ENCODE measurements at places on chromosomes 2 and 18.
A peak's percentile ranks its signal among the peaks of the same experiment; 100 is the strongest.

DNA sequence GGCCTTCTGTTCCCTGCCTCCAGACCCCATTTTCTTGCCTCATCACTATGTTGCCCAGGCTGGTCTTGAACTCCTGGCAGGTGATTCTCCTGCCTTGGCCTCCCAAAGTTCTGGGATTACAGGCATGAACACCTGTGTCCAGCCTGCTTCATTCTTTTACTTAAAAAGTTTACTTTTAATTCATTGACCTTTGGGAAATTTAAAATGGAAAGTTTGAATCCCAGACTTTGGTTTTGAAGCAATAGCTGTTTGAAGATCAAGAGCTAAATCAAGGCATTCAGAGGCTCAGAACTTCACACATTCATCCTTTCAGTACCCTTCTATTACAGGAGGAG is 79.3 kb upstream of the SESTD1 start:
- DNase-seq, result no peak

- DNase-seq, result no peak
These were observed 136.3 kb downstream of the TMEM163 start for GRCh38 chr2:134582547-134582899.

- peak; percentile 72 for DNase-seq
These were observed 47.6 kb upstream of the GPC1 start for GRCh38 chr2:240387669-240388358.

GRCh38 chr18:67134911-67135310 is 381.6 kb downstream of the DSEL start:
- DNase-seq, result no peak

DNA sequence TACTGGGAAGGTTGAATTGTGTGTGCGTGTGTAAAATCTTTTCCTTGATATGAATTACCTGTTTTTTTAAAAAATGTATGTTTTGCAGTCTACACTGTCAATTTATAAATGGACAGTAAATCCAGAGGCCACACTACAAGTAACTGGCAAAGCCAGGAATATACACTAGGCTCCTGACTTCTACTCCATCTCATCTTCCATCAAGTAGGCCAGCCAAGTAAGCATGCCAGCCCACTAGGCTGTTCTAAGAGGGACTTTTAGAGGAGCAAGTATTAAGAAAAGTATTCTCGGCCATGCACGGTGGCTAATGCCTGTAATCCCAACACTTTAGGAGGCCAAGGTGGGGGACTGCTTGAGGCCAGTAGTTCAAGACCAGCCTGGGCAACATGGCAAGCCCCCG is 13.0 kb upstream of the METAP1D start:
- DNase-seq, result no peak

- peak; percentile 55 for DNase-seq
These were observed 65.7 kb upstream of the RTN4 start for GRCh38 chr2:55115761-55116597.

GRCh38 chr18:31789409-31789808 is 28.7 kb upstream of the SLC25A52 start:
- no peak for DNase-seq

DNA sequence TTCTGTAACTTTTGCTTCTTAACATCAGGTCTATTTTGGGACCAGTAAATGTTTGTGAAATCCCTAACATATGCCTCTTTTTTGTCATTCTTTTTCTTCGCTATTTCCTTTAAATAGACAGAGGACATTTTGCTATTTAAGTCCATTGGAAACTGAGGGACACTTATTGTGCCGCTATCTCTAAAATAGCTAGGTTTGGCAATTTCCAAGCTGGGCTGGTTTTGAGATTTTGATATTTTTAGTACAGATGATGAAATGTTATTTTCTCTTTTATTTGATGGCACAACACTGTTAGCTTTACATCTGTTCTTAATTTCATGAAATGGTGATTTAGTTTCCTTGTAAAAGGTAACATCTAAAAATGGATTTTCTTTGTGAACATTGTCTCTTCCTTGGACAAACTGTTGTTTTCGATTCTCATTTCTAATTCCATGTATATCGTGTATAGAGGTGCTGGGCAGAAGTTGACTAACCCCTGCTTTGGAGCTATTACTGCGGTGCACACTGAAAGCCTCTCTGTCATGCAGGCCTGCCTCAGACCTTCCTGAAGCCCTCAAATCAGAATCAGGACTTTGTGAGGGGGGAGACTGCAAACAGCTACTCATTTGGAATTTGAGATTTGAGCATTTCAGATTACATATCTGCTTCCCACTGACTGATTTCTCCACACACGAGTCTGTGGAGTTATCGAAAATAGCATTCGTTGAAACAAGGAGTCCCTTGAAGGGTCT is 594 bp downstream of the RAD51AP2 start:
- DNase-seq, result no peak

DNA sequence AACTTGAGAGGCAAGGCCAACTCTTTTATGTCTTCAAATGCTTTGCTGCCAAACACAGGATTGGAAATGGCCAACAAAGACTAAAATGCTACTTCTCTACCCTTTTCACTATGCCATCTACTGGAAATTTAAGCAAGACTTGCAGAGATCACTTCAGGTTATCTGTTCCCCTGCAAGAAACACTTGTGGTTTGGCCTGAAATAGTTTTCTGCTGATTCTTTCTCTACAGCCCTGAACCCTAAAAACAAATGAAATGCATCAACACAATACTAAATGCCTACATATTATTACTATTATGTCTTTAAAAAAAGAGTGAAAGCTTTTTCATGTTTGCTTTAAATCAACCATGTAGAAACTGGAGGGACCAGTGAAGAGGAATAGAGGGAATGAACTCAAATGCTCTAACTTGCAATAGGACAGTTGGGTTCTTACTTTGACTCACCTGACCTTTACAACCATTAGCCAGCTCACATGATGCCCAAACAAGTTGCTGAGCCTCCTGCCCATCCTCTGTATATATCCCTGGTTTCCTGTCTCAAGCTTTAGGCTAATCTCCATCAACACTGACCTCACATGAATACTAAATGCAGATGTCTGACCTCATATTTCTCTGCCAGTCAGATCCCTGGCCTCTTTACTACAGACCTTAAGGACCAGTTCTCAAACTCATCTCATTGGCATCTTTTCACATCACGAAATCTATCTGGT is 17.5 kb upstream of the ADAM17 start:
- peak; percentile 44 for DNase-seq

DNA sequence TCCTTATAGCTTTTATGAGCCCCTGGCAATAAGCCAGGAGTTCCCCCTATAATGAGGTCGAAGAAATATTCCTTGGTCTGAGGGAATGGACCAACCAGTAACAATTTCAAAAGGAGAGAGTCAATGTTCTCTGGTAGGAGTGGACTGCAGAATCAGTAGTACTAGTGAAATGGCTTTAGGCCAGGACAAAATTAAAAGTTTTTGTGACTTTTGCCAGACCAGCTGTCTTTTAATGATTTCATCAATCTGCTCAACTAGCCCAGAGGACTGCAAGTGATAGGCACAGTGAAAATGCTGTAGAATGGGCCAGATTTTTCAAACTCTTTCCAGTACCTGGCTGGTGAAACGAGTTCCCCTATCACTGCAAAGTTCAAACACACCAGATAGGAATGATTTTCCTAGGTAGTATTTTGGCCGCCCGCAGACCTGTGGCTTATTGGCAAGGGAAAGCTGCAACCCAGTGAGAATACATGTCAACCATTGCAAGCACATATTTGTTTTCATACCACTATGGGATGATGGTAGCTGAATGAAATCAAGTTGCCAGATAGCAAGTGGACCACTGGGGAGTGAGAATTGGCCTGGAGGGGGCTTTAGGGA is 45.5 kb downstream of the CERS6 start:
- no peak for DNase-seq

- DNase-seq, result no peak
These were observed 105.4 kb upstream of the SPRED2 start for GRCh38 chr2:65537651-65538385.

DNA sequence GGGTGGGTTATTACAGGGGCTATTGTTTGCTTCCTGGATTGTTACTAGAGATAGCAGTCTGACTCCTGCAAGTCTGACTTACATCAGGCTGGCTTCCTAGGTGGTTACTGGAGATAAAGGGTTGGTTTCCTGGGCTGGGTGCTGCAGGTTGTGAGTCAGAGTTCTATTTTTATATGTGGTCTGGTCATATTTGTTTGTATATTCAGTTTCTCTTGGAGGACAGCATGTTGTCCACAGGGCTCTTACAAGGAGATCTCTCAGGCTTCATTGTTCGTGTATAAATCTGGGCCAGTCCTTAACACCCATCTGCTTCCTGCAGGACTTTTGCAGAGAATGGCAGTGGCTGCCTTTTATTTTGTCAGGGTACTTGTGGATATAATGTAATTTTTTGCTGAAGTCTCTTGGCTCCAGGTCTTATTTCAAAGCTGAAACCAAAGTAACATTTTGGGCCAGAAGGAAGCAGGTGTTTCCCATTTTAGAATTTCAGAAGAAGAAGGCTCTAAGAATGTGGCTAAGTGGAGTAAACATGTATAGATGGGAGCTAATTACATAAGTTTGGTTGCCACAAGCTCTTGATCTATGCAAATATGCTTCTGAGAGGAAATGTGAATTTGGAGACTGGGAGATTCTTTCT is 65.9 kb upstream of the SLC16A14 start:
- DNase-seq, result peak; percentile 54

DNA sequence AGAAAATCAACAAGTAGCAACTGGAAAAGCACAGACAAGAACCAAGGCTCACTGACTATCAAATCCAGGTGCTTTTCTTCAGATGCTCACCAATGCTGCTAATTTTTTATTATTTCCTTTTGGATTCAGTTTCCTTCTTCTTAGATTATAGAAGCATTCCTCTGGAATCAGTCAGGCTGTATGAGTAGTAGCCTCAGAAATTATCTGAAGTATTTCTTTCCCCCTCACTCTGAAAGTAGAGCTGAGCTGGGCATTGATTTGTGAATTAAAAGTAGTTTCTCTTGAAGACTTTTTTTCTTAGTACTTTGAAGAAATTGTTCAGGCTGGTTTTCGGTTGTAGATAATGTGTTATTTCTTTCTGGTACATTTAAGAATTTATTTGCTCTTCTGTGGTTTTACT is 273.7 kb downstream of the NOL4 start:
- no peak for DNase-seq

GRCh38 chr2:241029599-241030332 is 31.3 kb downstream of the SNED1 start:
- DNase-seq, result no peak

- no peak for DNase-seq
These were observed 189.3 kb upstream of the STK17B start for GRCh38 chr2:196360650-196361049.

- DNase-seq, result no peak
These were observed 27.8 kb upstream of the COL6A3 start for GRCh38 chr2:237441605-237442274.

DNA sequence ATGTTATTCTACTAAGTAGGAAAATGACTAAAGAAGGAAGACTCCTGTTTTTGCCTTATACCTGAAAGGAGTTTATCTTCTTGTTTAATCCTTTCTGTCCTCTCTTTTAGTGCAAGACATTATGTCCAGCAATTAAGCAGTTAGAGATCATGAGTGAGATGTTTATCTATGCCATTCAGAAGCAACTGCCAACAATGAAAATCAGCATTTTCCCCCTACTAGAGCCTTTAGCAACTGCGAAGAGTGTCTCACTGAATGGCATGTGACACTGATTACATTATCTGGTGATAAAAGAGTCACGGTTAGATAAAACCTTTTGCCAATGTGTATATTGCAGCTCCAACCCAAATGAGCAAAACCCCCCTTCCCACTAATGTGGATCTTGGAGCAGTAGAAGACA is 357.7 kb upstream of the SYT4 start:
- DNase-seq, result no peak

DNA sequence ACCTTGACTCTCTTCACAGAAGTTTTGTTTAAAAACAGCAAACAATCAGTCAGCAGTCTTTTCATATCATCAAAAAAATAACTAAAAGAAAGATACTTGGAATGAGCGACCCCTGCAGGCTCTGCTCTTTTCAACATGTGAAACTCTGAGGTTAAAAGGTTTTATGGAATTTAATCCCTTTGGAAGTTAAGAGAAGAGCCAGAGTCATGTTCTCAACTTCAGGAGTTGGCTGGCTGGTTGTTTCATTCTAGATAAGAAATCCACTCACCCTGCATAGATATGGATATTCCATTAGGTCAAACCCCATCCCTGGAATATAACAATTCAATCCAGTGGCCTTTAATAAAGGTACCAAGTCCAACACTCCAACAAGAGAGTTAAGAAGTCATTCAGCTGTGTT is 115.6 kb upstream of the RMDN2 start:
- DNase-seq, result peak; percentile 42

DNA sequence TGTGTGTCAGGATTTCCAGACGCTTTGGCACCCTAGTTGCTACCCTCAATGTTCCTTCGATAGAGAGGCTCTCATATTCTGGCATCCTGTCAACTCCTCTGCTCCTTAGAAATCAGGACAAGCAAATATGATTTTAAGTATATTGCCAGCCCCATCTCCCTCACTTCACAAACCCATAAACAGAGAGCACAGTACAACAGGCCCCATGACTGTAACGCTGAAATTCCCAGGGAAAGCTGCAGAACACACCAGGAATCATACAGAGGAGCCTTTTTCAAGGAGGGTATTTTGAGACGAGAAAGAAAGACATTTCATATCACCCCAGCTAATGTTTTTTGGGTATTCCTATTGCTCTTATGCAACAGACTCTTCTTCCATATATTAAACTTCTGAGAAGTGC is 162.9 kb downstream of the NAPG start:
- no peak for DNase-seq

DNA sequence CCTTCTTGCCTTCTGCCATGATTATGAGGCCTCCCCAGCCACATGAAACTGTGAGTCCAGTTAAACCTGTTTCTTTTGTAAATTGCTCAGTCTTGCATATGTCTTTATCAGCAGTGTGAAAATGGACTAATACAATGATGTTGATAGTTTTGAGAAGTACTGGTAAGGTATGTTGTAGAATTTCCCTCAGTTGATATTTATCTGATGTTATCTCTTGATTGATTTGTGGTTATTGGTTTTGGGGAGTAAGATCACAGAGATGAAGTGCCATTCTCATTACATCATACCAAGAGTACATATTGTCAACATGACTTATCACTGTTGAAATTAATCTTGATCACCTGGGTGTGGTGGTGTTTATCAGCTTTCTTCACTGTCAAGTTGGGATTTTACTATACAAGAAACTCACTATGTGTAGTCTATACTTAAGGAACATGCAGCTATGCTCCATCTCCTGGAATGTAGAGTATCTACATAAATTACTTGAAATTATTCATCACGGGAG is 5.1 kb upstream of the SPAG16 start:
- peak; percentile 31 for DNase-seq

DNA sequence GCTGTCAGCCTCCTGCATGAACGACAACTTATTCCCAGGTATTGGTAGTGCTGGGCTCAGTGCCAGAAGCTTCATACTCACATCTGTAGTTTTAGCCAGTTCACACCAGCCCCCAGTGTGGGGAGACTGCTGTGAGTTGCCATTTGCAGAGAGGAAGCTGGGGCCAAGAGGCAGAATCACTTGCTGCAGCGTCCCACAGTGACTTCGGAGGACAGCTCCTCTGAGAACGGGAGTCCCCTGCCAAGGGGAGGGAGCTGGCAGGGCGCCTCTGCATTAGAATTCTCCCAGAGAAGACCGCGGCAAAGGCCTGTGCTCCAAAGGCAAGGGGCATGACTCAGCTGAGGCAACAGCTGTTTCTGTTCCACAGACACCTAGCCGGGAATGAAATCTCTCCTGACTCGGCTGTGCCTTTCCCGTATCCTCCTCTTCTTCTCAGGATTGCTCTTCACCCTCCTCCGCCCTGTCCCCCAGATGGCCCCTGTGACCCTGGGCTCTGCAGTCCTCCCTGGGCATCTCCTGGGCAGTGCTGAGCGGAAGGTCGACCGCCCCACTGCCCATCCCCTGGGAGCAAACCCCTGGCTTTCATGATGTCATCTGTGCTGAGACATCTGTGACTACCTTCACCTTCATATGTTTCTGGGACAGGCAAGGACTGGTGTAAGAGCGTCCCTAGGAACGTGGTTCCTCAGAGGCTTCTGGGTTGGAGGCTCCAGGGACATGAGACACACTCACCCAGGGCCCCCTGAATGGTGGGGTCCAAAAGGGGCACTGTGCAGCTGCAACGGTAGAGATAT is 18.0 kb downstream of the MAL start:
- DNase-seq, result peak; percentile 73
